Effector CD8-positive, alpha-beta T cell (primary cell): ENCODE measurements at places on chromosomes 7 and 10.

DNA sequence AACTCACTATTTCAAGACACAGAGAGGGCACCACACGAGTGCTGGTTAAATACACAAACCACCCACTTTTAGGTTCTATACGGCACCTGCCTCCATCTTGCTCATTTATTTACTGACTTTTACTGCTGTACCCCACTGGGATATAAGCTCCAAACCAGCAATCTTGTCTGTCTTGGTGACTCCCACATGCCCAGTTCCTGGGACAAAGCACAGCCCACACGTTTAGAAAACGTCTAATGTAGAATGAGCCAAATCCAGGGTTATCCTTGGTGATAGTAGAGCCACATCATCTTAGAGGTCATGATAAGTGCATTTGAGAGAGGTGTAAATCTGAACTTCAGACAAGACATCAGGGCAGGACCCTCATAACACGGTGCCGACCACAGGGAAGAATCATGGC is 73.5 kb downstream of the NUDCD3 start:
- no peak for DNase-seq

- DNase-seq, result no peak
Measured at GRCh38 chr10:128222332-128222849, 96.2 kb upstream of the MKI67 start.

DNA sequence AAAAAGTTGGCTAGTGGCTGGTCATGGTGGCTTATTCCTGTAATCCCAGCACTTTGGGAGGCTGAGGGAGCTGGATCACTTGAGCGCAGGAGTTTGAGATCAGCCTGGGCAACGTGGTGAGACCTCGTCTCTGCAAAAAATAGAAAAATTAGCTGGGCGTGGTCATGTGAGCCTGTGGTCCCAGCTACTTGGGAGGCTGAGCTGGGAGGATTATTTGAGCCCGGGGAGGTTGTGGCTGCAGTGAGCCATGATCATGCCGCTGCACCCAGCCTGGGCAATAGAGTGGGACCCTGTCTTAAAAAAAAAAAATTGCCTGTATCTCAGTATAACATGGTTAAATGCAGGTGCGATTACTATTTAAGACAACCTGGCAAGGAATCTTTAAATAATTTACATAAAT is 61.0 kb downstream of the ADD3 start:
- DNase-seq, result no peak

DNA sequence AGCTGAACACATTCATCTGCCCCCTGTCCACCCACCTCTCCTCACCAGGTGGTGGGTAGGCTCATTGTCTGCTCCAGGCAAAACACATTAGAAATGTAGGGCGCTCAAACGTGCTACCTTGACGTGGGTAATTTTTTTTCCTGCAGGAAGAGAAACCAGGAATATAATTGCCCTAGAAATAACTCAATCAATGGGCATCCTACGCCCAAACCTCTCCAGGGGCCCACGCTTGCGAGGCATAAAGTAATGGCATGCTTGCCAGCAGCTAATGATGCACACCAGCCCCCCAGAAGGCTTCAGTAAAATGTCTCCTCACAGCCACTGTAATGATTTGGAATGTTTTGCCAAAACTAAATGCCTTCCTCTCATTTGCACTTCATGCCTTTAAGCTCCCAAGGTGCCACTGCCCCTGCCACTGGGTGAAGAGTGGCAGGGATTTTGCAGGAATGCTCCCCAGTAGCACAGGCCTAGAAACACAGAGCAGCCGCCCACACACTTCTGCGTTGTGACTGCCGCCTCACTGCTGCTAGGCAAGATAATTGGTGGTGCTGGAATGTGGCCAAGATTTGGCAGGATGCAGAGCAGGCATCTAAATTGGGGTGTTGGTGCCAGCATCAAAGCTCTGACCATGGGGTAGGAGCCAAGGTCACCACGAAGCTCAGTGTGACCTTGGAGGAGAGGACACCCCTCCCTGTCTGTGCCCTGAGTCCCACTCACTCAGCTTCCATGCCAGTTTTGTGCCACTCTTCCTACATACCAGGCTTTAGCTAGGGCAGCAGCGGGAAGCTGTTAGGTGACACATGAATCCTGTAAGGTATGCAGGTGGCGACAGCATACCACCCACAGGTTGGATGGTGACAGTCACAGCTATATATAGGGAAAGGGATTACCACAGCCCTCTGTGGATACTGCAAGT is 48.7 kb upstream of the PPP1R3C start:
- DNase-seq, result no peak

GRCh38 chr10:93281367-93281720 is 200.8 kb downstream of the MYOF start:
- no peak for DNase-seq

GRCh38 chr7:85030893-85031292 is 156.0 kb downstream of the SEMA3D start:
- DNase-seq, result no peak

GRCh38 chr10:76675951-76676587 is 961.5 kb downstream of the KCNMA1 start:
- no peak for DNase-seq

DNA sequence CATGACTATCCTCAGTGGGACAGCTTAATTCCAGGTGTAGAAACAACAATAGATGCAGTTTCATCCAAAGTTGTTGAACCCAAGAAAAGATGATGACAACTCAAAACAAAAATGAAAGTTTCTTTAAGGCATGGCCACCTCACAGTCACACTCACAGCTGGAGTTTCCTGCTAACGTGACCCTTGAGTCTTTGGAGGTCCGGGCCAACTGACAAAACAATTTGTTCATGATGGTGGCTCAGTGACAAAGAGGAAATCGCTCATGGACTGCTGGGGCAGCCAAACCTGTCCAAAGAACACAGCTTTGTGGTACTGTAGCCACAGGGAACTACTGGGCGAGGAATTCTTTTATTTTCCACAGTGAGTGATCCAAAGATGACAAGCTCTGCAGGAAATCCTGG is 96.0 kb upstream of the JCAD start:
- DNase-seq, result no peak

- DNase-seq, result no peak
Measured at GRCh38 chr10:124989526-124989925, 47.6 kb downstream of the ZRANB1 start.

DNA sequence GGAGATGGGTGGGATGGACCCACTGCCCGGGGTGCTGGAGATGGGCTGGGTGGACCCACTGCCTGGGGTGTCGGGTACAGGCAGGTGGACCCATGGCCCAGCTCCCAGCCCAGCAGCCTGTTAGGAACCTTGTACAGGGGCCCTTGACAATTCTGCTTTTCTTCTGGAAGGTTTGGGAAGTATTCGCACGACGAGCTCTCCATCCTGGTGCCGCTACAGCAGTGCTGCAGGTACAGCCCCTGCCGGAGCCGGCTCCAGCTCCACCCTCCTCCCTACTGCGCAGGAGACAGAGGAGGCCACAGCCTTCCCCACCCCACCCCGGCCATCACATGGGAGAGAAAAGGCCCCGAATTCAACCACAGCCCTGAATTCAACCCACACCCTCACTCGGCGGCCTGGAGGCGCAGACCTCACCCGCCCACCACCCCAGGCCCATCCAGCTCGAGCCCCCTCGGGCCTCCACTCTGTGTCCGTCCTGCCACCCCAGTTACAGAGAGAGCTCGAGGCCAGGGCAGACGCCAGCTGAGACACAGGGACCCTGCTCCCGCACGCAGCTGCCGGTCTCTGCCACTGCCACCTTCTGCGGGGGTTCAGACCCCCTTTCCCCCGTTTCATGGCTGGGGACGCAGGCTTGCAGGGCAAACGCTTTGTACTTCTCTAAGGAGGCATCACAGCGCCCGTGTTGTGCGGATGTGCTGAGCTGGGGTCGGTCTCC is 31.3 kb upstream of the FOXL3 start:
- DNase-seq, result no peak

DNA sequence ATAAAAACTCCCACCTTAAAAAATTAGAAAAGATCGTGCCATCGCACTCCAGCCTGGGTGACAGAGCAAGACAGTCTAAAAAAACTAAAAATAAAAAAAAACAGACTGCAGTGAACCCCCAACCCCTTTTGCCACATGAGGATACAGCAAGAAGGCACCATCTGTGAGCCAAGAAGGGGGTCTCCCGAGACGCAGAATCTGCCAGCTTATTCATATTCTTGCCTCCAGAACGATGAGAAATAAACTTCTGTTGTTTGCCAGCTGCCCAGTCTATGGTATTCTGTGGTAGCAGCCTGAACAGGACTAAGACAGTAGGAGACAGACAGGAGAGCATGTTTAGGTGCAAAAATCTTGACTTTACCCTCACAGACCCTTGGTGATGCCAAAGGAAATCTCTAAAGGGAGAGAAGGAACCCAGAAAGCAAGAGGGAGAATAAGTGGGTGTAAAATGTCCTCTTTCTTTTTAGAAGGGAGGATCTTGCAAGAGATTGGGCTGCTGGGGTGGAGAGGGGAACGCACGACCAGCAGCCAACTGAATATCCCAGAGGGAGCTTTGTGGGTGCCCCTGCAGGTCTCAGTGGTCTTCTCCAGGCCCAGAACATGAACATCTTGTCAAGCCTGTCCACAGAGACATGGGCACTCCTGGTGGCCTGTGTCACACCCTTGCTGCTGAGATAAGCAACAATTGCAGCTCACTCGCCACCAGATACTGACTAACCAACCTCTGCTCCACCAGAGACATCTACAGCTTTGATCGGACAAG is 400.7 kb upstream of the FOXK1 start:
- DNase-seq, result no peak

GRCh38 chr7:95805909-95806308 is 33.6 kb downstream of the DYNC1I1 start:
- DNase-seq, result no peak
